ENCODE measurements at places on chromosomes 2 and 18.

DNA sequence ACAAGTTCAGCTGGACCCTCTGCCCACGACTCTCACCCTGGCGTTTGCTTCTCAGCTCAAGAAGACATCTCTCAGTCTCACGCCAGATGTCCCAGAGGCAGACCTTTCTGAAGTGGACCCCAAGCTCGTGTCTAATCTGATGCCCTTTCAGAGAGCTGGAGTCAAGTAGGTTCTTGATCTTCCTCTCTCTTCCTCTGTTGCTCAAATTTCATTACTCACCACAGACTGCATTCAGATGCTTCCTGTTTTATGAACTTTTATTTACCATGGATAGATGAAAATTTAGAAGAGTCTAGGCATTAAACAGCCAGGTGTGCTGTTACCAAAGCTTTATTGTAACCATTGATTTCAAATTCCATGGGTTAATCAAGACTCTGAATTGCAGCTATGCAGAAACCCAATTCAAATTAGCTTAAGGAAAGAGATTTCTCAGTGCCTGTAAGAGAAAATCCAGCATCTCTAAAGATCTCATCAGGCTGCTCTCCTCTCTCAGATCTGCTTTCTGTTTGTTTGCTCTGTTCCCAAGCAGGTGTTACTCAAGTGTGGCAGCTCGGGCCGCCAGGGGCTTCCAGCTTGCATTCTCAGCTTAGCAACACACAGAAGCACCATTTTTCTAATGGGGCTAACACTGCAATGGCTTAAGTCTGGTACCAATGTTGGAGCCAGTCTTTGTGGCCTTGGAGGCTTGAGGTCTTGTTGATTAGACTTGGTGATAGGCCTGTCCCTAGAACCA lies 16.5 kb downstream of the SMARCAL1 start:
- DNase-seq = no peak

DNA sequence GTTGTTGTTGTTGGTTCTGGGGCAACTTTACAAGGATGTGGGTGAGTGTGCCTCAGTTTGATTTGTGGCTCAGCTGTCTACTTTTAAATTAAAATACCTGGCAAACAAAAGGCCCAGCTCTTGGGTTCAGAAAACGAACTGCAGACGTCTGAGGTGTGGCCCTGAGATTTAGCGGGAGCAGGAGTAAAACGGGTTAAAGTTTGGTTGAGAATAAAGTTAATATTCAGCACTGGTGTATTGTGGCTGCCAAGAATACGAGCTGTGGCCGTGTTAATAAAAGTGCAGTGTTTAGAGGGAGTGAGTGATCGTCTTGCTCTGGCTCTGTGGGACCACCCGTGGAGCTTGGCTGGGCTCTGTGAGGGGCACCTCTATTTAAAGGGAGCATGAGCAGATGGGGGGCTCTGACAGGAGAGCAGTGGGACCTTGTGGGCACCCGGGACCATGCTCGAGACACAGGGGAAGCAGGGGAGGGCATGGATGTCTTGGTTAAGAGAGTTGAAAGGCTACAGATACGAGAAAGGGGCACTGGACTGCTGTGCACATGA lies 80.3 kb downstream of the VAPA start:
- peak; percentile 43 for DNase-seq

GRCh38 chr2:189540551-189540950 lies 40.0 kb downstream of the SLC40A1 start:
- DNase-seq = no peak

GRCh38 chr2:11564816-11565567 lies 31.1 kb downstream of the GREB1 start:
- no peak for DNase-seq

- no peak for DNase-seq
Observed at GRCh38 chr2:53640466-53640865, 127.1 kb upstream of the CHAC2 start.

DNA sequence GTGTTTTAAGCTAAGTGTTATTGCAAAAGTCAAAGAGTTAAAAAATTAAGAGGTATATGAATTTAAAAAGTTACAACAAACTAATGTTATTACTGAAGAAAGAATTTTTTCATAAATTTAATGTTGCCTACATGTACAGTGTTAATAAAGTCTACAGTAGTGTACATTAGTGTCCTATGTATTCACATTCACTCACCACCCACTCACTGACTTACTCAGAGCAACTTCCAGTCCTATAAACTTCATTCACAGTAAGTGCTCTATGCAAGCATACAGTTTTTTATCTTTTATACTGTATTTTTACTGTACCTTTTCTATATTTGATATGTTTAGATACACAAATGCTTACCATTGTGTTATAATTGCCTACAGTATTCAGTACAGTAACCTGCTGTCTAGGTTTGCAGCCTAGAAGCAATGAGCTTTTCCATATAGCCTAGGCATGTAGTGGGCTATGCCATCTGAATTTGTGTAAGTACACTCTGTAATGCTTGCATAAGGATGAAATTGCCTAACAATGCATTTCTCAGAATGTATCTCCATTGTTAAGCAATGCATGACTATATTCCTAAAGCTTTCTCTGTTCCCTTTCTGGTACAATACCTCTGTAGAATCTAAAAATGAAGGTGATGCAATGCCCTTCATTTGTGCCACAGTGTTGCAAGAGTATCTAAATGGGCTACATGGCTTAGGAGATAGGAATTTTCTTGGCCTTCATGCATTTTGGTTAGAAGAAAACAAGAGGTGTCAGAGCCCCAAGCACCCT lies 370.8 kb upstream of the NT5C1B start:
- no peak for DNase-seq

- DNase-seq = no peak
Observed at GRCh38 chr2:107160640-107161239, 274.8 kb upstream of the ST6GAL2 start.

DNA sequence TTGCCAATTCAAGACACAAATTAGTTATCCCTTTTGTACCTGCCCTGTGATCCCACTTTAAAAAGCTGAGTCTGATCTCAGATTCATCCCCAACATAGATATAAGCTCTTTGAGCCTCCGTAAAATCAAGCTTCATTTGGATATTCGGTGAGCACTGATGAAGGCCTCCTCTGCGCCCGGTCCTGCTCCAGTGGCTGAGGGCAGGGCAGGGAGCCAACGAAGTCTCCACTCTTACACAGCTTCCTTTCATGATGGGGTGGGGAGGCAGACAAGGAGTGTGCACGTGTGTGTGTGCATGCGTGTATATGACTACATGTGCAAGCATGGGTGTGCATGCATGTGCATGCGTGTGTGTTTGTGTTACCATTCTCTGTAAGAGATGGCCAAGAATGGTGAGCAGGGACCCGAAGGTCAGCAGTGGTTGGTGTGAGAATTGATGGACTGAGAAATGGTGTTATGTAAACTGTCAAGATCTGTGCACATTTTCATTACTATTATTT lies 43.6 kb downstream of the IL1RL2 start:
- no peak for DNase-seq

DNA sequence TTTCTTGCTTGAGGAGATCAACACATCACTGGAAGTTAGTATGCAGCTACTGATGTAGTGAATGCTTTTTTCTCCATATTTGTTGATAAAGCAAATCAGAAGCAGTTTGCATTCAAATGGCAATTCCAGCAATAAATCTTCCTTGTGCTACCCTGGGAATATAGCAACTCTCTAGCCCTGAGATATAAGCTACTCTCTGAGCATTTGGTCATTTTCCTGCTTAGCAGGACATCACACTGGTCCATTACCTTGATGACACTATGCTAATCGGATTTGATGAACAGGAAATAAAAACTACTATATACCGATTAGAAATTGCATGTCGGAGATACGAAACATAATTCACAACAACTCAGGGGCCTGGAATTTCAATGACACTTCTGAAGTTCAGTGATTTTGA lies 152.7 kb downstream of the CBLN2 start:
- no peak for DNase-seq

DNA sequence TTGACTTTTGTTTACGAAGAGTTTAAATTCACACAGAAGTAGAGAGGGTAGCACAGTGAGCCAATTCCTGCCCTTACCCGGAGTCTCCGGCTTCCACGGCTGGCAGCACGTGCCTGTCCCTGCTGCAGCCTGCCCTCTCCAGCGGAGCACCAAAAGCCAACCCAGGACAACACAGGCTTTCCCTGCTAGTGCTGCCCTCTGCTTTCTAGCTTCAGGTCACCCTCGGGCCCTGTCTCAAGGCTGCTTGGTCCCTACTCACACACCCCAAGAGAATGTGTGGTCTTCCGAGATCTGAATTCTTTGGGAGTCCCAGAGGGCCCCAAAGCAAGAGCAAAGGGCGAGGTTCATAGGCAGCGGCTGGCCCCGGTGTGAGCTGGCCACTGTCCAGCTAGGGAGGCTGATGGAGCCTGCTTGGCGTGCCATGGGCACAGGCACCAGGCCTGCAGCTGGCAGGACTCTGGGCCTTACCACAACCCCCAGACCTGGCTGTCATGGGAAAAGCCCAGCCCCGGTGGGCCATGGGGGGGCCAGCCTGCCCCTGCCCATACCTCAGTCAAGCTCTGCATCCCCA lies 7.0 kb upstream of the HS6ST1 start:
- DNase-seq = no peak

DNA sequence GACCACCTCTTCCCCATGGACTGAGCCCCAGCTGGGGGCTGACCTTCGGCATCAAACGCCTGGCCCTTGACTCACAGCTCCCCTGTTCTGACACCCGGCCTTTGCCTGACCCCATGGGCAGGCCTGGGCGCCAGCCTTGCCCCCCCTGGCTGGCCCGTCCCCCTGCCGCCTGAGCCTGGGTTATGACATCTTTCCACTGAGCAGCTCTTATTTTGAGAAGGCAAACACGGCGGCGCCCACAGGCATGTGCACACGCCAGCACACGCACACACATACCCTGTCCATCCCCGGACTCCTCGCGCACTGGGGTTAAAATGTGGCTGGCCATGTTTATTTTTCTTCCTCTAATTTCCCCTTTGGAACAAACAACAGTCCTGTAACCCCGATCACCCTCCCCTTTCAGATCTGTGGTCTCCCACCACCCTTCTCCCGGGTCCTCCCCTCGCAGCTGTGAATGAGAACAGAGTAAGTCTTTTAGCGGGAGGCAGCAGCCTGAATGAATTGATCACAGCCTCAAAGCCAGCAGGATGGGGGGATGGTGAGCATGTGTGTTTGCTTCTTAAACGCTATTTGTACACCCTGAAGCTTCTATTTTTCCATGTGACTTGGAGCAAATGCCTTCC lies 11.8 kb upstream of the ATOH8 start:
- no peak for DNase-seq

DNA sequence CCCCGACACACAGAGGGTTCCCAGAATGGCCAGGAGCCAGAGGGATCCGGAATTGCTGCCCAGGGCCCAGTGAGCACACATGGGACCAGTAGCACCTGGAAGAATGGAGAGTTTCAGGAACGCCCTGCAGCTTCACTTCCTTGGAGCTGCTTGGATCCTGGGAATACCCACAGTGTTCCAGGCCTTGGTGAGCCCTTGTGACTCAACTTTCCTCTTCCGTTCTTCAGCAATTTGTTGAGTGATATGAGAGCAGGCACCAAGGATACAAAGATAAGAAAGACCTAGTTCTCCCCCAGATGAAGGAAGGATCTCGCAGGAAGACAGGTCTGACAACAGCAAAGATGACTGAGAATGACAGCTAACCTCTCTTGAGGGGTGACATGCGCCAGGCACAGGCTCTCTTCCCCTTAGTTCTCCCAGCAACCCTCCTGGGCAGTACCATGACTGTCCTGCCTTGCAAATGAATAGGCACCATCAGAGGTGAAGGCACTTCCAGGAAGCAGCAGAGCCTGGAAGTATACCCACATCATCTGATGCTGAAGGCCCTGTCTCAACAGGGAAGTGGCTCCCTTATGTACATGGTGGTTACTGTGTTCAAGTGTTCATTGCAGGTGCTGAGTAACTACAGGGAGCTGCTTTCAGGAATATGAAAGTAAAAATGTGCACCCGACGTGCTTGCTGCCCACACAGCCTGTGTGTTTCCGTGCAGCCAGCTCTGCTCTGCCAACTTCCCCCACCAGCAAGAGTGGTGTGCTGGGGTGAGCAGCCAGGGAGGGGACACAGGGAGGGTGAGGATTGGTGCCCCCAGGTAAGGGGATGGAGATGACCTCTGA lies 116.2 kb downstream of the STPG4 start:
- no peak for DNase-seq

- no peak for DNase-seq
Observed at GRCh38 chr18:77320971-77321559, 71.4 kb downstream of the GALR1 start.

- DNase-seq = no peak
Observed at GRCh38 chr18:32189790-32190189, at the start of gene MEP1B. Gene MEP1B, plus strand, starts transcription at chr18:32190039. Its CDS starts 32 bp downstream, at chr18:32190071.

- DNase-seq = no peak
Observed at GRCh38 chr2:183179156-183179555, 54.9 kb downstream of the NUP35 start.

All from ACHN (cell line).